C1 segment of cervical spinal cord (tissue), 14 donors: ENCODE measurements at places on chromosomes 13 and 19.

- DNase-seq, result no peak
Observed at GRCh38 chr19:15276620-15277215, 44.5 kb upstream of the EPHX3 start.

DNA sequence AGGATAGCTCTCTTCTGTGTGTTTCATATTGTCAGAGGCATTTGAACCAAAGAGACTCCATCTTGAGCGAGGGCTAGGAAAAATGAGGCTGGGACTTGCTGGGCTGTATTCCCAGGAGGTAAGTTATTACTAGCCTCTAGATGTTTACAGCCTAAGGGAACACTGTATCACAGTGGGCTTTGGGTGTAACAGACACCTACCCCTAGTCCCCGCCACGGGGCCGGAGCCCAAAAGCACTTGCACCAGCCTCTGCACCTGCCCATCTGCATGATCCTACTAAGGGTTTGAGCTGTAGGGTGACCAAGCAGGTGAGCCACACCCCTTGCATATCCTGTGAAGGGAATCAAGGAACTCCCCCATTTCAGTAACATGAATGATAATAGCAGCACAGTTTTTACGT, 1972.2 kb downstream of the OLFM4 start:
- no peak for DNase-seq

DNA sequence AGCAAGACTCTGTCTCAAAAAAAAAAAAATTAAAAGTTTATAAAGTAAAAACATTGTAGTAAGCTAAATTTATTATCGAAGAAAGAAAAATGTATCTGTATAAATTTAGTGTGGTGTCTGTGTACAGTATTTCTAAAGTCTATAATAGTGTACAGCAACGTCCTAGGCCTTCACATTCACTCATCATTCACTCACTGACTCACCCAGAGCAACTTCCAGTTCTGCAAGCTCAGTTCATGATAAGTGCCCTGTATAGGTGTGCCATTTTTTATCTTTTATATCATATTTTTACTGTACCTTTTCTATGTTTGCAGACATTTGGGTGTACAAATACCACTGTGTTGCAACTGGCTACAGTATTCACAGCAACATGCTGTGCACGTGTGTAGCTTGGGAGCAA, 118.1 kb downstream of the TNFRSF19 start:
- DNase-seq, result no peak

DNA sequence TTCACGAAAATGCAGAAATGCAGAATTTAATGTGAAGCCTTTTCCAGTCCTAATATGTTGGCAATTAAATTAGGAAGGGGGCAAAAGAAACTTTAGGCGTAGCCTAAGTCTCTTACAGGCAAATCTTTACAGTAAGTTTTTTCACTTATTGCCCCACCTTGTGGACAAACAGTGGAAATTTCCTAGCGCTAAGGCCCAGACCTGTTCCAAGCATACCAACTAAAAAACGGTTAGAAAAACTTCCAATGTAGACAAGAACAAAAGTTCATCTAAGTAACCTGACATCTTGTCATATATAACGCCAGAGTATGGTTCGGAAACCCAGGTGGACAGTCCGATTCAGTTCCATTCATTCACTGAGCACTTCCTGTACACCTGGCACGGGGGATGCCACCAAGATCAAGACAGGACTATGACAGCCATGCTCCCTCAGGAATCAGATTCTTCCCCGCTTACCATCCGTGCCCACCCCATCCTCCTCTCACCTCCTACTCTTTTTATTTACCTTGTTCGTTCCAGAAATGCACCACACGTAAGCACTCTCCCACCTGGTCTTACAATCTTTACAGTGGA, 4.9 kb downstream of the ZAR1L start:
- DNase-seq, result no peak

DNA sequence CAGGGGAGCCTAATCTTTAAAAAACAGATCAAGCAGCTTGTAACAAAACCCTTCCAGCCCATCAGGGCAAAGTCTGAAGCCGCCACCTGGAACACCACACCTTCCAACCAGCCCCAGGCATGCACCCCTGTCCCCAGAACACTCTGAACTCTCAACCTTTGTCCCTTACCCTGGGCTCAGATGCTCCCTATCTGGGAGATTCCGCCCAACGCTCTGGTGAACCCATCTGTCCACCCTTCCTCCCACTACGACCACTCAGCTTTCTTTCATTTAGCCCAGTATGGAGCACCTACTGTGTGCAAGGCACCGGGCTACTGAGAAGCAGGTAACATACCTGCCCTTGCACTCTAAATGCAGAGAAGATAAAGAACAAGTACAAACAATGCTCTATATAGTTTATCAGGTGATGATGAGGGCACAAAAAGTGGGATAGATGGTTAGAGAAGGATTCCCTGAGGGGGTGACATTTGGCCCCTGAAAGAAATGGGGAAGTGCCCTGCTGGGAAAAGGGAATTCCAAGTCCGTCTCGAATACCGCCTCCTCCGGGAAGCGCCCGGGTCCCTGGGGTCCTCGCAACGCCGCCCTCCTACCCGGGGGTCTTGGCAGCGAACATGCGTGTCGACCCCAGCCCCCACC, 629 bp downstream of the PEPD start:
- DNase-seq, result no peak

GRCh38 chr13:29508130-29508875, 87.2 kb downstream of the SLC7A1 start:
- DNase-seq, result peak; percentile 42
